ENCODE measurements at places on chromosomes 1 and 21.

- no peak for DNase-seq
These were observed at the start of gene KIF26B for GRCh38 chr1:245154429-245155271. TSS of gene KIF26B (plus strand) at chr1:245154985. CDS start at chr1:245155425, 440 bp downstream.

- no peak for DNase-seq
These were observed 182.3 kb downstream of the CAMTA1 start for GRCh38 chr1:6967431-6968111.

DNA sequence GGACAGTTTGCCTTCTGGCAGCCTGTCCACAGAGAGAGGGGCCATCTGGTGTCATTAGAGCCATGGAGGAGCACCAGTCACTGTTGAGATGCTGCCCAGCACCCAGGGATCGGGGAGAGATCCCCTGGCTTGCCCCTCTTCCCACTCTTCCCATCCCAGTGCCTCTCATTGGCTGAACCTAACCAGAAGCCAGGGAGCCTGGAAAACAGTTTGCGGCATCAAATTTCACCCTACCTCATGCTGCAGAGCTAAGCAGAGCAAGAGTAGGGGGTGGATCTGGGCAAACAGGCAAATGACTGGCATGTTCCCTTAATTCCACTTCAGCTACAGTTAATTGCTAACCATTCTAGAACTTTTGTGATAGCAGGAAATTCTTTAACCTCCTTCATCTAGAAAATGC is 19.1 kb downstream of the TRAF5 start:
- no peak for DNase-seq

- DNase-seq: no peak
These were observed 21.8 kb downstream of the ATPAF1 start for GRCh38 chr1:46646331-46646730.

DNA sequence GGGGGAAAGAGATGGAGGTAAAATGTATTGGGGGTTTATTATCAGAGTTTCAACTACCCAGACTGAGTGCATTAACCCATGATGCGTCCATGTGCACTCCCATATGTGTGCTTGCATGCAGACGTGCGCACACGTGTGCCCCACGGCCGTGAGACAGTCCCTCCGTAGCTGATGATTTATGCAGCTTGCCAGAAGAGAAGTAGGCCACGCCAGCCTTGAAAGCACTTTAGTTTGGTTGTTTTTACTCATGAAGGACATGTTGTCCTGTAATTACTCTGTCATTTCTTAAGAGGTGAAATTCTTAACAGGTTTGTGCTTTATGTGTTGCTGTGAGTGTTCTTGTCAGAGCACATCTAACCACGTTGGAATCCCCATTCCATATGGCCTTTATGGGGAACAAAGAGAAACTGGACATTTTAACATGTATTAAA is 467.8 kb downstream of the LMO4 start:
- DNase-seq: no peak

DNA sequence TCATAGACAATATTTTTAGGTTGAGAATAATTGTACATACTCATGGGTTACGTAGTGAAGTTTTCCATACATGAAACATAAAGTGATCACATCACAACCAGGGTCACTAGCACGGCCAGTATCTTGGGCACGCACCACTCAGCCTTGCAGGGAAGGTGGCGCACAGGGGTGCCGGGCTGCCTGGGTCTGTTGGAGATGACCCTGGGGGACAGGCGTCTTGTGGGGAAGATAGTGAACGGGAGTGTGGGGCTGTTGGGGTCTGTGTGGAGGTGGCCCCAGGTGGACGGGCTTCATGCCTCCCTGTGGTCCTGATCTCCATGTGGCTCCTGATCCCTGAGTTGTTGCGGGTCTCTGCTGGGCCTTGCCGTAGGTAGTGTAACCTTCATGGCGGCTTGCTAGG is 38.3 kb upstream of the PRSS38 start:
- DNase-seq: no peak

DNA sequence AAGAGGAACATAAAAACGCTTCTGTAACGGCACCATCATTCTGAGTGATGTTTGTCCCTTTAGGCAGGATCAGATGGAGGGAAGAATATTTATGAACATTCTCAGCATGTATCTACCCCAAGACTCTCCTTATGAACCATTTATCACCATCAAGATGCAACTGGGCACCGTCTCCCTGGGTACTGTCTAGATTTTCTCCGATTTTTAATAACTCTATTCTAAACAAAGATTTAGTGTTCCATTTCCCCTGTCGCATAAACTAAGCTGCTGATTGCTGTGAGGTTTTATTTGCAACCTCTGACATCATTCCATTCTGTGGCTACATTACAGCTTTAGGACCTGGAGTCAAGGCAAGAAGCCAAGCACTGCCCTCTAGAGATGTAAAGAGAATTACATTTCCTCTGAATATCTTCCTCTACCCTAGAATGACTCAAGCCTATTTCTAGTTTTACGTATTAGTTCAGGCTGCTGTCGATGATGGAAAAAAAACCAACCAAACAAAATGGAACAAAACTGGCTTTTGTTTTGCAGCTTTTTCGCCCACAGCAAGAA is 130.1 kb upstream of the MAP1LC3C start:
- DNase-seq: no peak

DNA sequence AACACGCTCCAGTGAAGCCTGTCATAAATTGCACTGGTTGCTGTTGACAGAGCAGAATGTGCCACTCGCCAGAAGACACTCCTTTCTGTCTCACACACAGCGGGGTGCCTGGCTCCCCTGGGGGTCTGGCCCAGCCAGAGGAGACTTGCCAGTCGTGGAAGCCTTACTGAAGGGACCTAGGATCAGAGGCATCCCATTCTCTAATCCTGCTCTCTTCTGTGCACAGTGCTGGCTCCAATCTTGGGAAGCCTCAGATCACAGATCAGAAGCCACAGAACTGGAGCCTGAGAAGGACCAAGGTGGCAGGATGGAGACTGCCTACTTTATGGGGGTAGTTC is 1.4 kb downstream of the SLC9A1 start:
- no peak for DNase-seq

DNA sequence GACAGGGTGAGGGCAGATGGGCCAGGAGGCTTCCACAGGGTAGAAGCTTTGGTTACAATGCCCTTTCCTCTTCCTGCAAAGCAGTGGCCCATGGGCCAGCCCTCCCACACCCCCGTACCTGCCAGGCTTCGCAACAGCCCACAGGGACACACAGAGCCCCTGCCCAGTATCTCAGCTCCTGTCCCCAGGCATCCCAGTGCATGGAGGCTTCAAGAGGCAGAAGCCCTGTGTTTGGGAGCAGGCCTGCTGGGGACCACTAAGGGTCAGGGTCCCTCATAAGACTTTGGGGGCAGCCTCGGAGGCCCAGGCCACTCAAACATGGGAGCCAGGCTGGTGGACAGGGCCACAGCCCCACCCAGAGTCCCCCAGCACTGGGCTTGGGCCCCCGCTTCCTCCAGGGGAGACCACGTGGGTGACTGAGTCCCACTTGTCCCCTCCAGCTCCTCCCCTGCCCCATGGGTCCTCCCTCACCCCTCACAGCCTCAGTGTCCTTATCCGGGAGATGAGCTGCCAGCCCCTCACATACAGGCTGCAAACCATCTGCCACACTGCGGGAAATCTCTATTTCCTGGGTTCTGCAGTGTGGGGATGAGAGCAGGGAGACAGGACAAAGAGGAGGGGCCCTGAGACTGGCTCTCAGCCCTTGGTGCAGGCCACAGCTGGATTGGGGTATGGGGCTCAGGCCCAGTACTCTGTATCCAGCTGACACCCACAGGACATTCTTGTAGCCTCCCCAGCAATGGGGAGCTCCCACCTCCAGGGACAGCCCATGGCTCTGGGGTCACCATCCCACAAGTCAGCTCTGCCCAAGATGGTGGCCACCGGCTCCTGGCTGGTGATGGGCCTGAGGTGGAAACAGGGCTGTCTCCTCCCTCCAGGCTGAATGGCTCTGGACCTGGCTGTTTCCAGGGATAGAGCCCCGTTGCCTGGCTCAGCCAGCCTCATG is 50.7 kb downstream of the WNT9A start:
- DNase-seq: no peak

GRCh38 chr1:244325056-244325758 is 126.5 kb downstream of the ADSS2 start:
- DNase-seq: no peak

- no peak for DNase-seq
These were observed 60.7 kb upstream of the FMN2 start for GRCh38 chr1:240031009-240031408.

GRCh38 chr1:95122151-95122697 is 5.1 kb downstream of the TLCD4 start:
- no peak for DNase-seq

- no peak for DNase-seq
These were observed 2.3 kb upstream of the BSND start for GRCh38 chr1:54996359-54996868.

DNA sequence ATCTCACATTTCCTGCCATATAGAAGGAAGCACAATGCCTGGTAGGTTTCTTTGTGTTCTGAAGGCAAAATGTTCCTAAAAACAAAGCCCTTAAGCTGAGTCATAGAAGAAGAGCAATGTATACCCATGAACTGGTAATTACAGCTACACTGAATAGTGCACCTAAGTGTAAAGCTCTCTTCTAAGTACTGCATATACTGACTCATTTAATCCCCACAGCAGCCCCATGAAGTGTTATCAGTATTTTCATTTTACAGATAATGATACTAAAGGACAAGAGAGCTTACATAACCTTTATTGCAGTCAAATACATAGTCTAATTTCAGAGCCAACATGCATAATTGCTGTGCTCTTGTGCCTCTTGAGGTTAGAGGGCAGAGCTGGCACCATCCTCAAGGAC is 239.9 kb downstream of the DPYD start:
- no peak for DNase-seq

DNA sequence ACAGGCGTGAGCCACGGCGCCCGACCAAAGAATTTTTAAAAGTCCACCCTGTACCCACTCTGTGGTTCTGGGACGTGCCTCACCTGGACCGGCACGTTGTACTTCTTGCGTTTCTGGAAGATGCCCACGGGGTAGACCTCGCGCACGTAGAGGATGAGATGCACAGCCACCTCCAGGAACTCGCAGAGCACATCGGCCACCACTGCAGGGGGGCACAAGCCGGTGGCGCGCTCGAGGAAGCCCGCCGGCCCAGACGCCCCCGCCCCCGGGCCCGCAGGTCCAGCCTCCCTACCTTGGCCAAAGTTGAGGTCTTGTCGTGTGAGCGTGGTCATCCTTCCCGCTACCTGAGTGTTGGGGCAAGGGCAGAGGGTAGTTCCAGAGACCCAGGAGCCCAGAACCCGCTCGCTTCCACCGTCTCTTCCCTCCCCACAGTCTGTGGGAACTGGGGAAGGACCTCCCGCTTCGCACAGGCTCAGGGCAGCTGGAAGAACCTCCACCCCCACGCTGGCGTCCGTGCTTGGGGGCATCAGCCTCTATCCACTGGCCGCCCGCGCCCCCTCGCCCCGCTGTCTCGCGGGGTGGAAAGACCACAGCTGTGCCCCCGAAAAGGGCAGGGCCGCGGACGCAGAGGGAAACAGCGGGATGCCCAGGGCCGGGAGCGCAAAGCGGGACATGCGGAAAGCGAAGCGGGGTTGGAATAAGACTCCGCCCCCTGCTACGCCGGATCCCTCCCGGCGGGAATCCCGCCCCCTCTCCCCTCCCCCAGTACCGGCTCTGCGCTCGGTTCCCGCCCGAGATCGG is 478 bp downstream of the MAD2L2 start:
- no peak for DNase-seq

GRCh38 chr1:231058416-231059109 is 18.5 kb upstream of the FAM89A start:
- no peak for DNase-seq

DNA sequence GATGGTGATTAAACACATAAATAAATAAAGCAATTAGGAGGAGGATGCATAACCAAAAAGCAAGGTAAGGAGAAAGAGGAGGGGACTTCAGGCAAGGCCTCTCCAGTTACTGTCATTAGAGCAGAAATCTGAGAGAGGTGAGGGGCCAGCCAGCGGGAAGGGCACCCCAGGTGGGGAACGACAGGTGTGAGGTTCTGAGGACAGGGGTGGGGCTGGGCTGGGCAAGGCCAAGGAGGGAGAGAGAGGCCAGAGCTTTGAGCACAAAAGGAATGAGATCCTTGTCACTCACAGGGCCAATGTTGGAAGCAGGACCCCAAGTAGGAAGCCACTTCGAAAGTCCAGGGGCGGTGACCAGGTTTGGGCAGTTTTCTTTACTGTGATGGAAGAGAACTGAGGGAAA is 182.2 kb upstream of the RAB4A start:
- no peak for DNase-seq

DNA sequence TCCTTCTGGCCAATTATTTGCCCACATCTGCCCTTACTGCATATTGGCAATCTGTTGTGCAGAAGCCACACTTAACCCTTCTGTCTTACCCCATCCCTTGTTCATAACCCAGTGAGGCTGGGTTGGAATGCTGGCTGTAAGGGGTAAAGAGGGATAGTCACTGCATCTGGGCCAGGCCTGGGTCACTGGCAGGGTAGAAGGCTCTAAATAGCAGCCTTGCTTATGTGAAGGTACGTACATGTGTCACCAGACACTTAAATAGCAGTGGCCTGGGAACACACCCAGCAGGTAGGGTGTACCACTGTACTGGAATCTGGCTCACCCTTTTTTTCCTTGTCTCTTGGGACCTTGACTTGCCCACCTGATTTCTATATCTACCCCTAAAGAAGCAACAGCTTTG is 9.9 kb upstream of the TARS2 start:
- no peak for DNase-seq

- no peak for DNase-seq
These were observed 569 bp downstream of the RCAN3 start for GRCh38 chr1:24503059-24503751.

GRCh38 chr1:5580926-5581325 is 411.3 kb downstream of the NPHP4 start:
- no peak for DNase-seq

- DNase-seq: no peak
These were observed 520 bp downstream of the CLIC6 start for GRCh38 chr21:34669149-34669879.

DNA sequence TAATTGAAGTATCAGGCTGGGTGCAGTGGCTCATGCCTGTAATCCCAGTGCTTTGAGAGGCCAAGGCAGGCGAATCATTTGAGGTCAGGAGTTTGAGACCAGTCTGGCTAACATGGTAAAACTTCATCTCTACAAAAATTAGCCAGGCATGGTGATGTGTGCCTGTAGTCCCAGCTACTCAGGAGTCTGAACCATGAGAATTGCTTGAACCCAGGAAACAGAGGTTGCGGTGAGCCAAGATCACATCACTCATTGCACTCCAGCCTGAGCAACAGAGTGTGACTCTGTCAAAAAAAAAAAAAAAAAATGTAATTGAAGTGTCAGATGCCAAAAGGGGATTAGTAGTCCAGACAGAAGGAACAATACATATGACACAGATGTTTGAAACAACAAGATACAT is 56.7 kb downstream of the SLC44A5 start:
- DNase-seq: no peak

DNA sequence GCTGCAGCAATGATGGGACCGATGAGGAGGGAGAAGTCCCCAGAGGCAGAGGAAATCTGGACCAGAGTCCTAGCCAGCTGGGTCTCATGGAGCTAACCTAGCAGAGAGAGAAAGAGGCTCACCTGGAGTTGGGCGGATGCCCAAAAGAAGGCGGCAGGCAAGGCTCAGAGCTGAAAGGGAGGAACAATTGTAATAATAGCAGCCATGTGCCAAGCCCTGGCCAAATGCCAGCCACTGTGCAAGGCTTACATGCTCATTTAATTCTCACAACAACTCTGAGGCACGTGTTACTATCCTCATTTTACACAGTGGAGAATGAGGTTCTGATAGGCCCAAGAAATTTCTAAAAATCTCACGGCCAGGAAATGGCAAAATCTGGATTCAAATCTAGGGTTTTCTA is 50.0 kb upstream of the ZNF648 start:
- no peak for DNase-seq

Data from right renal cortex interstitium (tissue), 3 donors.